PC-9 (cell line): ENCODE measurements at places on chromosomes 3 and 15. TPM values are rescaled to one million over a fixed set of nuclear protein-coding genes. Genes with fewer than 3 reads are reported as not detected.

MLF1 gene
- total RNA-seq, result 52.3 and 55.5 TPM in 2 replicates

ZIC1 gene
- not detected in 2 replicates for total RNA-seq

MST1R gene
- 84.3 and 98.3 TPM in 2 replicates for total RNA-seq

DRD3 gene
- not detected in 2 replicates for total RNA-seq

CCDC54 gene
- total RNA-seq, result not detected in 2 replicates

TRH gene
- total RNA-seq, result not detected in 2 replicates

BDH1 gene
- total RNA-seq, result 51.7 and 55.1 TPM in 2 replicates

HCN4 gene
- total RNA-seq, result not detected in 2 replicates

NTRK3 gene
- total RNA-seq, result not detected in 2 replicates

SLC9C1 gene
- total RNA-seq, result not detected in 2 replicates

SKOR1 gene
- total RNA-seq, result 0.13 and 0.40 TPM in 2 replicates

GOLGA6D gene
- not detected in 2 replicates for total RNA-seq

SLCO2A1 gene
- total RNA-seq, result 0.44 and 0.70 TPM in 2 replicates

SERINC4 gene
- 0.46 TPM in 1 of 2 replicates, not detected in the other for total RNA-seq

IVD gene
- total RNA-seq, result 82.5 and 83.7 TPM in 2 replicates

CATSPER2 gene
- total RNA-seq, result 5.8 and 8.0 TPM in 2 replicates

ACKR2 gene
- 1.0 and 2.9 TPM in 2 replicates for total RNA-seq

DLL4 gene
- 0.48 and 0.55 TPM in 2 replicates for total RNA-seq

COL6A6 gene
- total RNA-seq, result not detected in 2 replicates

CEP63 gene
- 28.5 and 31.5 TPM in 2 replicates for total RNA-seq

SLC28A1 gene
- 0.70 and 1.2 TPM in 2 replicates for total RNA-seq

COL6A5 gene
- total RNA-seq, result not detected in 2 replicates

SLC6A20 gene
- not detected in 2 replicates for total RNA-seq
